ENCODE measurements at places on chromosomes 1 and 21. TPM values are rescaled to one million over a fixed set of nuclear protein-coding genes. Genes with fewer than 3 reads are reported as not detected.

GRCh38 chr21:27581168-27581567 is 614.3 kb upstream of the ADAMTS5 start:
- no peaks in the 10 kb centered on the region for H3K4me1 ChIP-seq
- no peak overlapping the region for H3K27ac ChIP-seq
- DNase-seq: no peak
- H3K36me3 ChIP-seq: no peaks in the 10 kb centered on the region
- no peak overlapping the region for H3K4me3 ChIP-seq
- no peaks in the 10 kb centered on the region for H3K27me3 ChIP-seq

DNA sequence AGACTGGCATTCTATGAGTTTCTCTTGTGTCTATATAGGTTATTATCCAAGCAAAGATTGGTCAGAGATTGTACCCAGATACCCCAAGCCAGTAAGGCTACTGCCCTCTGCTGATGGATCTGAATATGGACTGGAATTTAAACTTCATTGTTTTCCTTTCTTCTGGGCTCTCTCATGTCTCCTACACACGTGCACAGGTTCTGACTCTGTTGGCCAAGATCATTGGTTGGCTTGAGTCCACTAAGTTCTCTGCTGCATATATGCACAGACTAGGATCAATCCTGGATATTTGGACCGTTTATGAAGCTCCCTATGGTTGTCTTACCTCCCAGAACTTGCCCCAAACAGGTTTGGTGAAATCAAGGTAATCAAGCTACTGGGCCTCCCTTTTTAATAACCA is 69.7 kb downstream of the CC2D1B start:
- H3K4me3 ChIP-seq: no peak overlapping the region
- DNase-seq: no peak
- H3K4me1 ChIP-seq: no peaks in the 10 kb centered on the region
- no peak overlapping the region for H3K27ac ChIP-seq
- no peaks in the 10 kb centered on the region for H3K27me3 ChIP-seq

Gene FCRL1
- 97.4 TPM for total RNA-seq

- no peaks in the 10 kb centered on the region for H3K27me3 ChIP-seq
- H3K4me1 ChIP-seq: peaks cover 16% of the 10 kb centered on the region
- H3K27ac ChIP-seq: no peak overlapping the region
- H3K36me3 ChIP-seq: no peaks in the 10 kb centered on the region
- DNase-seq: no peak
Observed at GRCh38 chr1:228377664-228378089, 29.0 kb downstream of the TRIM11 start.

DNA sequence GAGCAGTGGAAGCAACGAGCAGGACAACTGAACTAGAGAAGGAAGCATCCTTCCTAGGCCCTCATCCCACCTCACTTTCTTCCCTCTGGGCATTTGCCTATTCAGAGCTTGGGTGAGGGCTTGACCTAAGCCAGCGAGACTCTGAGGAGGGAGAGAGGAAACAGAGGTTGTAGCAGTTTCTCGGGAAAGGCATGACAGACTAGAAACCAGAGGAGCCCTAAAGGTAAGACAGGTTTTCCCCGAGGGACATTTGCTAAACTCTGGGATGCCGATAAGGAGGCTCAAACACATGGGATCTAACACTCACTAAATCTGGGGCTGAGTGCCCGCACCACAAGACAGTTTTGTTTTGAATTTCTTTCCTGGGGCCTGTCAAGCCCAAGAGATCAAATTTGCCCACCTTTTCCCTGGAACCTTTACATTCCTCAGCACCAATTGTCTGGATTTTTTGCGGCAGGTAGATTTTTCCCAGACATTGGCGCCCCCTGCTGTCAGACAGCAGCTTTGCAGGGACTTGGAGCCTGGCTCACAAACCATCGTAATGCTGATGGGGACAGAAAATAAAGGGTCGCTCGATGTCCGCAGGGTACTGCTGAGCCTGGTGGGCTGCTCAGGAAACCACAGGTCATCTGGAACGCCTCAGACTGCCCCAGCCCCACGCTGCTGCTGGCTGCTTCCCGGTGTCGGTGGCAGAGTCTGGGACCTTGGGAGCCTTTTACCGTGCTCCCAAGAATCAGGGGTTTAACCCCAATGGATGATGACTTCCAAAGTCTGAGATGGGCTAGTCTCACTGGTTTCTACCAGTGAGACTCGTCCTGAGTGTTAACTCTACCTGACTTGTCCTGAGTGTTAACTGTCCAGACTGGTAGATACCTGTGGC is 23.4 kb upstream of the TSPAN2 start:
- no peaks in the 10 kb centered on the region for H3K4me1 ChIP-seq
- no peak overlapping the region for H3K4me3 ChIP-seq
- no peaks in the 10 kb centered on the region for H3K36me3 ChIP-seq
- H3K27ac ChIP-seq: no peak overlapping the region
- H3K27me3 ChIP-seq: no peaks in the 10 kb centered on the region
- DNase-seq: no peak

DNA sequence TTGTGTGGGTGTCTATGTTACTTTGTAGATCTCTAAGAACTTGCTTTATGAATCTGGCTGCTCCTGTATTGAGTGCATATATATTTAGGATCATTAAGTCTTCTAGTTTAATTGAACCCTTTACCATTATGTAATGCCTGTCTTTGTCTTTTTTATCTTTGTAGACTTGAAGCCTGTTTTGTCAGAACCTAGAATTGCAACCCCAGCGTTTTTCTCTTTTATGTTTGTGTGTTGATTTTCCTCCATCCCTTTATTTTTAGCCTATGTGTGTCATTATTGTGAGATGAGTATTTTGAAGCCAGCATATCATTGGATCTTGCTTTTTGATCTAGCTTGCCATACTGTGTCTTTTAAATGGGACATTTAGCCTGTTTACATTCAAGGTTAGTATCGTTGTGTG is 573.2 kb downstream of the BRINP3 start:
- H3K27ac ChIP-seq: no peak overlapping the region
- DNase-seq: no peak
- no peaks in the 10 kb centered on the region for H3K27me3 ChIP-seq
- no peak overlapping the region for H3K4me3 ChIP-seq
- no peaks in the 10 kb centered on the region for H3K36me3 ChIP-seq
- H3K4me1 ChIP-seq: no peaks in the 10 kb centered on the region

GRCh38 chr21:45986316-45987051 is 4.9 kb downstream of the COL6A1 start:
- no peak overlapping the region for H3K4me3 ChIP-seq
- H3K4me1 ChIP-seq: peaks cover 6% of the 10 kb centered on the region
- no peak for DNase-seq

DNA sequence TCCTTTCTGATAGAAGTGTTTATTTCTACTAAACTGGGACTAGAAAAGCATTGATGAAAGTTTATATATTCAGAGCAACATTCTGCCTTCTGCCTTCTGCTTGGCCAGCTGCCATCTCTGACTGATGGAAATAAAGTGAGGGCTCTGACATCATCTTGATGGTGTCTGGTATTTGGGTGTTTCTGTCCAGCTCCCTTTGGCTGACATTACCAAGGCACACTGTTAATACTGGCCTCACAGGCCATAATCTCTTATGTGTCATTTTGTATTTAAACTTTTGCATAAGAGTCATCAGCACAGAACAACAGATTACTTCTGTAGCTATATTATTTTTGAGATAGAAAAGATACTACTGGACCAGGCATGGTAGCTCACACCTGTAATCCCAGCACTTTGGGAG is 216.9 kb downstream of the RYR2 start:
- no peaks in the 10 kb centered on the region for H3K27me3 ChIP-seq
- no peaks in the 10 kb centered on the region for H3K36me3 ChIP-seq
- no peak for DNase-seq

- no peaks in the 10 kb centered on the region for H3K27me3 ChIP-seq
- no peak overlapping the region for H3K27ac ChIP-seq
- DNase-seq: no peak
- no peaks in the 10 kb centered on the region for H3K36me3 ChIP-seq
- H3K4me3 ChIP-seq: no peak overlapping the region
Observed at GRCh38 chr1:196425513-196425912, 182.7 kb downstream of the KCNT2 start.

GRCh38 chr1:166703726-166704462 is 135.4 kb upstream of the POGK start:
- no peak overlapping the region for H3K4me3 ChIP-seq
- no peaks in the 10 kb centered on the region for H3K27me3 ChIP-seq
- H3K27ac ChIP-seq: no peak overlapping the region
- no peak for DNase-seq

Gene MTX1
- 45.2 TPM for total RNA-seq

- H3K27ac ChIP-seq: no peak overlapping the region
- H3K36me3 ChIP-seq: peaks cover 55% of the 10 kb centered on the region
- H3K27me3 ChIP-seq: no peaks in the 10 kb centered on the region
- no peak overlapping the region for H3K4me3 ChIP-seq
- DNase-seq: no peak
- H3K4me1 ChIP-seq: peaks cover 33% of the 10 kb centered on the region
Observed at GRCh38 chr1:109626682-109627408, 7.2 kb downstream of the AMPD2 start.

Gene GJB3
- total RNA-seq: 1.7 TPM

DNA sequence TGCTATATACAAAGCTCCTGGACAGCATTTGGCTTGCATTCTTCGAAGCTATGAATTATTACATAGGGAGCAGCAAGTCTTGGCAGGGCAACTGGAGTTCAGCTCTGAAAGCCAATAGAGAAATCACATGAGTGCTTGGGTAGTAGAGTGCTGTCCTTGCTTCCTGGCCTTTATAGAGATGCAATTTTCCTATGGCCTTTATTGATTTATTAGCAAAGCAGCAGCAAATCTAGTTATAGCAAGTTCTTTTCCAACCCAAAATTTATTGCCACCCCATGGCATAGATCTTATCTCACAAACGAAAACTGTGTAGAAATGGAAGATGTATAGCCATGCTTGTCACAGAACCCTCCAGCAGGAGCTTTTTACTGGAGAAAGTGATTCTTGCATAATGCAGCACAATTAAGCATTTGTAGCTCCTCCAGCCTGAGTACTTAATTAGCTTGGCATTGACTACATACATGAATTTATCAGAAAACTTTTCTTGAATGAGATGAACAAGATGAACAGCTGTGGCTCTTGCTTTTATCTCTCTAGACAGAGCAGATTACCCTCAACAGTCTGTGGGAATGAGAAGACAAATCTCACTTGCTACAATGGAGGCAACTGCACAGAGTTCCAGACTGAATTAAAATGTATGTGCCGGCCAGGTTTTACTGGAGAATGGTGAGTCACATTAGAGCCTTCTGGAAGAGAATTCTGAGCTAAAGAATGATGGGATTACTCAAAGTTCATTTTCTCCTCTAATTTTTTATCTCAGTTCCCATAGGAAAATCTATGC is 170.1 kb downstream of the CRB1 start:
- H3K4me3 ChIP-seq: no peak overlapping the region
- H3K27me3 ChIP-seq: no peaks in the 10 kb centered on the region
- no peaks in the 10 kb centered on the region for H3K4me1 ChIP-seq
- DNase-seq: no peak

- H3K4me3 ChIP-seq: no peak overlapping the region
- H3K27ac ChIP-seq: no peak overlapping the region
- DNase-seq: no peak
- H3K36me3 ChIP-seq: no peaks in the 10 kb centered on the region
- H3K4me1 ChIP-seq: no peaks in the 10 kb centered on the region
- no peaks in the 10 kb centered on the region for H3K27me3 ChIP-seq
Observed at GRCh38 chr1:180248731-180249681, 18.9 kb downstream of the LHX4 start.

GRCh38 chr1:80878343-80878742 is 922.4 kb upstream of the ADGRL2 start:
- H3K27me3 ChIP-seq: no peaks in the 10 kb centered on the region
- H3K36me3 ChIP-seq: no peaks in the 10 kb centered on the region
- H3K27ac ChIP-seq: no peak overlapping the region
- DNase-seq: no peak
- no peaks in the 10 kb centered on the region for H3K4me1 ChIP-seq
- H3K4me3 ChIP-seq: no peak overlapping the region

- H3K4me3 ChIP-seq: no peak overlapping the region
- peaks cover 3% of the 10 kb centered on the region for H3K27me3 ChIP-seq
- H3K36me3 ChIP-seq: no peaks in the 10 kb centered on the region
- no peak for DNase-seq
- no peaks in the 10 kb centered on the region for H3K4me1 ChIP-seq
- no peak overlapping the region for H3K27ac ChIP-seq
Observed at GRCh38 chr1:60078182-60078581, 4.6 kb upstream of the C1orf87 start.

DNA sequence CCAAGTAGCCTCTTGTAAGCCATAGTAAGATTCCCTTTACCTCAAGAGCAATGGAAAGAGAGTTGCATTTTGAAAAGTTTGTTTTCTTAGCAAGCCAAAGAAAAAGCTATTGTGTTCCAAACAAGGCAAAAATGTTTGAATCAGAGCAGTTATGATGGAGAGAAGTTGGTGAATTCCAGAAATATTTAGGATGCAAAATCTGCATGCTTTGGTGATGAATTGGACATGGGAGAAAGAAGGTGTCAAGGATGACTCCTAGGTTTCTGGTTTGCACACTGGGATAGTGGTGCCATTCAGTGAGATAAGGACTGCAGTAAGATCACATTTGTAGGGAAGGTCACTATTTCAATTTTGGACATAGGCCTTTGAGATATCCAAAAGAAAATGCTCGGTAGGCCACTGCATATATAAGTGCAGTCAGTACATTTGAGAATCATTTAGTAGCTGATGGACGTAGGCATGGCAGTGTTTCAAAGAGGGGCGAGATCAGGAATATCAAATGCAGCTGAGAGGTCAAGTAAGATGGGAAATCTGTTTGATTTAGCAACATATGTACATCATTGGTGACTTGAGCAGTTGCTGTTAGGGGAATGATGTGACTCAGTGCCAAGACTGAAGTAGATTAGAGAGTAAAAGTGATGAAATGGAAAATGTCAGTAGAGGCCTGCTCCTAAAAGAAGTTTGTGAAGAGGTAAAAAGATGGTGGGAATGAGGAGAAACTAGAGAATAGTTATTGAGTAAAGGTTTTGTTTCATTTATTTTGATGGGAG is 33.9 kb upstream of the GPR25 start:
- no peak overlapping the region for H3K27ac ChIP-seq
- no peaks in the 10 kb centered on the region for H3K27me3 ChIP-seq
- no peak for DNase-seq
- no peaks in the 10 kb centered on the region for H3K36me3 ChIP-seq

DNA sequence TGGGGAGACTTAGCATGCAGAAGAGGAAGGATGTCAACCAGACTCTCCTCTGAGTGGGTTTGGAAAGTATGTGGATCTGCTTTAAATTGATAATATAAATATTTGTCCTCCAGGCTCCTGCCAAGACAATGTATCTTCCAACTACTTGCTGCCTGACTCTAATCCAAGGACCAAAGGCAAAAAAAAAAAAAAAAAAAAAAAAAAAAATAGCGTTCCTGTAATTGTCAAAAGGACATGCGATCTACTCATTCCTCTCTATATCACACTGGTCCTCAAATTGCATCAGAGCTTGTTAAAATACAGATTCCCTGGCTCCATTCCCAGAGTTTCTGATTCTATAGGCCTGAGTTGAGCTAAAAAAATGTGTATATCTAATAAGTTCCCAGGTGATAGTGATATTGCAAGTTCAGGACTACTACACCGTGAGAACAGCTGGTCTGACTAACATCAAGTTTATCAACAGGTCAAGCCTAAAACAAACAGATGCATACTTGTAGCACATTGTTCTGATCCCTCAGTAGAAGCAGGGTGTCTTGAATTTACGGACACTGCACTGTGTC is 141.3 kb downstream of the TNR start:
- no peak for DNase-seq
- no peaks in the 10 kb centered on the region for H3K36me3 ChIP-seq
- no peak overlapping the region for H3K27ac ChIP-seq
- no peaks in the 10 kb centered on the region for H3K27me3 ChIP-seq

Gene VANGL2
- total RNA-seq: 2.1 TPM

GRCh38 chr1:39488793-39489566 is 2.5 kb upstream of the BMP8A start:
- no peak overlapping the region for H3K27ac ChIP-seq
- no peaks in the 10 kb centered on the region for H3K27me3 ChIP-seq
- no peak overlapping the region for H3K4me3 ChIP-seq
- peaks cover 37% of the 10 kb centered on the region for H3K36me3 ChIP-seq
